Hepatic stellate cell (primary cell): ENCODE measurements at places on chromosomes 2 and 18.

- no peak for DNase-seq
These were observed 34.6 kb upstream of the PAX3 start for GRCh38 chr2:222333397-222333796.

- no peak for DNase-seq
These were observed 51.3 kb downstream of the G6PC2 start for GRCh38 chr2:168952424-168952823.

GRCh38 chr2:54528311-54528955 lies 72.3 kb downstream of the SPTBN1 start:
- no peak for DNase-seq

DNA sequence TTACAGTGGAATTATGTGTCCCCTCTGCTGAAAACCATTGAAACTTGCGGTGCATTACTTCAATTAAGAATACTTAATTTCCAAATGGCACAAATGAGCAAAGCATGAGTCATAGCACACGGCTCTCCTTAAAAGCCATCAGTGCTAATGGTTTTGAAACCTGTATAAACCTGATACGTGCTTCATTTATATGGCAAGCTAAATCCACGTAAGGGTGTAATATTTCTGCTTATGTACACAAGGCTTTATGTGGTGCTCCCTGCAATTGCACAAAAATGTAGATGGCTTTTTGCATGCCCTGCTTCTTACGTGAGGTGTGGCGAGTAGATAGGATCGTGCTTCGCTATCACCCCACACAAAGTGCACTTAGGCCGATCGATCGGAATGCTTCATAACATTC lies 840.9 kb downstream of the GALR1 start:
- DNase-seq = no peak

DNA sequence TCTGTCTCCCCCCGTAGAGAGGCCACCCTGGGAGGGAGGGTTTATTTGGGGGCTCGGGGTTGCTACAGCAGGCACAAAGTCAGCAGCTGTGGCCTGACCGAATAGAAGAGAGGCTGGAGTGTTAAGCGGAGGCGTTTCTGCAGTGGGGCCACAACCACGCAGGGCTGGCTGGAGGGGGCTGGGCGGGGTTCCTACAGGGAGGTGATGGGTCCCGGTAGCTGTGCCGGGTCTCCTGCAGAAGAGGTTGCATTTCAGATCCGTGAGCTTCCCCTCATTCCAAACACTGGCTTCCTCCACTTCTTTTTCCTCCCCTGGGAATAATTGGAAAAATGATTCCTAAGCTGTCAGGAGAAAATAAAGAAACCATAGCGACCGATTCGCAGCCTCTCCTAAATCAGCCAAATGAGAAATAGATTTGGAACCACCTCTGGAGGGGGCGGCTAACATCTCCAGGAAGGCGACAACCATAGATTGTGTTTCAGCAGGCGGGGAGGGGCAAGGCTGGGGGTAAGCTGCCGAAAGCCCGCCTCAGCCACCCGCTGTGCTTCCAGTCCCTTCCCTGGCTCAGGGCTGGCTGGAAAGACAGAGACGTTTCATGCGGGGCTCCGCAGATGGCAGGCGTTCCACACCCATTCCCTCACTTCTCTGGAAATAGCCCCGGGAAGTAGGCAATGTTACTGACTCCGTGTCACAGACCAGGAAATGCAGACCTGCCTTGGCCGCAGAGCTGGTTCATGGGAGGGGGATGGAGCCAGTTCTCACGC lies 85.6 kb upstream of the TAF1B start:
- DNase-seq = peak; percentile 50

DNA sequence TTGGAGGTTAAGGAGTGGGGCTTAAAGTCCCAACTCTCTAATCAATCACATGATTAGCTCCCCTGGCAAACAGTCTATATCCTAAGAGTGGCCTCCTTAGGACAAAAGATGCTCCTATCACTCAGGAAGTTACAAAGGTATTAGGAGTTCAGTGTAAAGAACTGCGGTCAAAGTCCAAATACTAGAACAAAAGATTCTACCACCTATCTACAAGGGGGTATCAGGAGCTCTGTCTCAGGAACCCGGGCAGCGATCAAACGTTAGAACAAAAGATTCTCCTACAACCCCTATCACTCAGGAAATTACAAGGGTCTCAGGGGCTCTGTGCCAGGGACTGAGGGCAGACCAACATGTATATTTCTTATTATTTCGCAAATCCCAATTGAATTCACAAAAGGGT lies 58.0 kb downstream of the DTNB start:
- DNase-seq = no peak

GRCh38 chr2:189379731-189380261 lies 61.5 kb upstream of the WDR75 start:
- no peak for DNase-seq

DNA sequence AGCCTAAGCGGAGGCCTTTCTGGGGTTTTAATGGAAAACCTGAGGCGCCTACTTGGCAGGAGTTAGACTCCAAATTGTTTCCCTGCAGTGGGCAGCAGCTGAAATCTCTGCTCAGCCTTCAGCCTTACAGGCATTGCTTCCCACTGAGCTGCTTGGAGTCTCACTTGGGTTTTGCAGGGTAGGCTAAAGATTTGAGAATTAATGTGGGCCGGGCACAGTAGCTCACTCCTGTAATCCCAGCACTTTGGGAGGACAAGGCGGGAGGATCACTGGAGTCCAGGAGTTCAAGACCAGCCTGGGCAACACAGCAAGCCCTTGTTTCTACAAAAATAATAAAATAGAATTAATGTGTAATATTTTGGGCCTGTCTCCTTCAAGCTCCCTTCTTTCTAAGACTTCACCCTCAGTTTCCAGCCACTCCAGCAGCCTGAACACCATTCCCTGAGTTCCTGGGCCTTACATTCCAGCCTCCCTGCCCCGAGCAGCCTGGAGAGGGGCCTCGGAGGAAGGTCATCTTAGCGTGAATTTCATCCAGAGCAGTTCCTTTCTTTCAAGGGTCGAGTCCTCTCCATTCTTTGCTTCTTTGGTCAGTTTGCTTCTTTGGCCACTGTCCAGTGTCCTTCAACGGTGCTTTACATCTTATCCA lies 9.1 kb upstream of the RAB17 start:
- DNase-seq = no peak

- no peak for DNase-seq
These were observed 8.1 kb downstream of the COLEC12 start for GRCh38 chr18:492451-492850.

- no peak for DNase-seq
These were observed 6.4 kb upstream of the PSMD1 start for GRCh38 chr2:231050018-231050901.

GRCh38 chr2:206217743-206218142 lies 56.7 kb upstream of the ZDBF2 start:
- DNase-seq = no peak

DNA sequence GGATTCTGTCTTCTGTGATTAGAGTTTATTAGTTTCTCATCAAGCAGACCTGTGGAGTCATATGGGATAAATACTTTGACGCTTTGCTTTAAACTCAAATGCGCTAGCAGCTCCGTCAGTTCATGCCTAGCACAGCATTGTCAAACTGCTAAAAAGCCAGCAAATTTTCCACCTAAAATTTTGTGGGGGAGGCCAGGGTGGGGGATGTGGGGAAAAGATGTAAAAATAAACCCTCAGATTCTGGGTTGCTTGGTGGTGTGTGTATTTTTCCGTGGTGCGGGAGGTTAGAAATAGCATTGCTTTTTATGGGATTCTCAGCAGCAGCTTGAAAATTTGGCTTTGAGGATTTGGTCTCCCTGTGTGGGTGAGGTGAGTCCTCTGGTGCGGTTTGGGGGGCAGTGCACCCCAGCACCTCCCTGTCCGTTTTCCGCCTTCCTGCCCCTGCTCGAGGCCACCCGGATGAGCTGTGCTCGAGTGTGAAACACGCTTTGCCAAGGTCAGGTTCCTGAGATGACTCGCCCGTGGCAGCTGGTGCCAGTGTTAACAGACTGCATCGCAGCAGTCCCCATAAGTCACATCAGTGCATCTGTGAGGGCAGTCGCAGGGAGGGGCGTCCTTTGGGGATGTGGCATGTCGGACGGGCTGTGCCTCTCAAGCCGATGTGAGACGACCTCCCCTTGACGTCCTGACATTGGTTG lies 65.9 kb downstream of the LDLRAD4 start:
- no peak for DNase-seq

GRCh38 chr2:55239656-55240222 lies 7.3 kb downstream of the RPS27A start:
- DNase-seq = no peak

DNA sequence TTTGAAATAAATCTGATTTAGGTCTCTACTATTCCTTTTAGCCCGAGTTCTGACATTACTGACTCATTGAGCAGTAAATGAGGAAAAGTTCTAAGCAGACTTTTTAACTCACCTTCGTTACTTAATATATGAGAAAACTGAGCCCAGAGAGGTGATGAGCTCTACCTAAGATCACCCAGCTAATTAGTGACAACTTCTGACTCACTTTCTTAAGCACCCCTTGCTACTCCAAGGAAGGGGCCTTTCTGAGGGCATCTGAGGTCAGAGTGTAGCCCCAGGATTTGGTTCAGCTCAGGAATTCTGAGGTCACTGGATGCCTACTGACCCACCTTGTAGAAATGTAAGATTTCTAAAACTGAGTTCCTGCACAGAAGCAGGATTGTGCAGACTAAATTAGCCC lies 102.2 kb upstream of the FZD5 start:
- no peak for DNase-seq

DNA sequence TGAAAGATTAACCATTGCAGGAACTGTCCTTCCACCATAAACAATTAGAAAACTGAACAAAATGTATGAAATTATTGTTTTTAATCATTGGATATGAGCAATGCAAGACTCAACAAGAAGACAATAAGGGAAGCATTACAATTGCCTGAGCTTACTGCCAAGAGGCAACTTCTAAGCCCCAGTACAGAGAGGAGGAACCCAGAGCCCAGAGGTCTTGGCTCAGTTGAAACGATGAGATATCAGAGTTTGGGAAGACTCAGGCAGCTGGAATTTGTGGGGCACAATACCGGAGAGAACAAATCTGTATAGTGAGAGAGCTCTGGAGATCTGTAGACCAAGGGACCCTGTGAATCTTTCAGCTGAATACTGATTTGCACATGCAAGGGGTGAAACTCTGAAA lies 80.6 kb upstream of the ZFP36L2 start:
- no peak for DNase-seq

DNA sequence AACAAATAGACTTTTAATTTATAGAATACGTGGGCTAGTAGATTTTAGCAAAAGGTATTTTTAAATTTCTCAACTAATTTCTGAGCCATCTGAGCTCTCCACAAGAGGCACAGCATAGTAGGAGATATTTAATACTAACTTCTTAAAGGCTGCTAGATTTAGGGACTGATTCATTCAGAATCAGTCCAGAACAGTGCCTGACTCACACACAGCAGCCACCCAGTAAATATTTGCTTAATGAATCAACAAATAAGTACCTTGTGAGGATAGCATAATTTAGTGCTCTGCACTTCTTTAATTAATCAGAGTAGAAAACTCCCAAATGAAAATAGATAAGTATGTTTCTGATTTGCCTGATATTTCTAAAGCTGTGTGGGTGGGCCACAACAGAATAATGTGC lies 35.6 kb upstream of the SYT4 start:
- no peak for DNase-seq

DNA sequence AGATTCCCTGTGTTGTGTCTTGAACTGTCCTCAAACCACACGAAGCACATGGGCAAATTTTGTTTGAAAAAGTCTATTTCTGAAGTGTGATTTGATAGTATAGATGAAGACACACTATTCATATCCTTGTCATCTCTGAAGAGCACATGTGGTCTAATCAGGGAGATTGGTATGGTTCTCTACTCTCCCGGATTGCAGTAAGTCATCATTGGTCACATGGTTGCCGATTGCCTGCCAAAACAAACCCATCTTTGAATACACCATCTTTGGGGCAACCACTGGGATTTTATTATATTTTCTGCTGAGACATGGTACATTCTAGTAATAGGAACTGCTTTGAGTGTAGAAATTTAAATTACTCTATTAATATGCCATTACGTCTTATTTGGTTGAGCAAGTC lies 186.9 kb downstream of the MYO1B start:
- DNase-seq = no peak

- DNase-seq = no peak
These were observed 7.9 kb downstream of the SLC3A1 start for GRCh38 chr2:44283116-44283666.

- DNase-seq = no peak
These were observed 623.8 kb upstream of the NXPH2 start for GRCh38 chr2:139403948-139404347.

DNA sequence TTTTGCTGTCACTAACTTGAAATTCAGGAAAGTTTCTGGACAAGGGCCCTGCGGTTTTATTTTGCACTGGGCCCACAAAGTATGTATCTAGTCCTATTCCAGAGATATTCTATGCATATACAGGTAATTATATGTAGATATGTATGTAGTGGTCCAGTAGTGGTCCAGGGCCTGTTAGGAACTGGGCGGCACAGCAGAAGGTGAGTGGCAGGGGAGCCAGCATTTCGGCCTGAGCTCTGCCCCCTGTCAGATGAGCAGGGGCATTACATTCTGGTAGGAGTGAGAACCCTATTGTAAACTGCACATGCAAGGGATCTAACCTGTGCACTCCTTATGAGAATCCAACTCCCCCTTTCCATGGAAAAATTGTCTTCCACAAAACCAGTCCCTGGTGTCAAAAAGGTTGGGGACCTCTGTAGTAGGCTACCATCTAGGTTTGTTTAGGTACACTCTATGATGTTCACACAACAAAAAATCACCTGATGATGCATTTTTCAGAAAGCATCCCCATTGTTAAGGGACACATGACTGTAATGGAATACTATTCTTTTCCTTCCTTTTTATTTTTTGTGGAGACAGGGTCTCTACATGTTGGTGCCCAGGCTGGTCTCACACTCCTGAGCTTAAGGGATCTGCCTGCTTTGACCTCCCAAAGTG lies 2.8 kb upstream of the PPP4R3B start:
- DNase-seq = no peak

DNA sequence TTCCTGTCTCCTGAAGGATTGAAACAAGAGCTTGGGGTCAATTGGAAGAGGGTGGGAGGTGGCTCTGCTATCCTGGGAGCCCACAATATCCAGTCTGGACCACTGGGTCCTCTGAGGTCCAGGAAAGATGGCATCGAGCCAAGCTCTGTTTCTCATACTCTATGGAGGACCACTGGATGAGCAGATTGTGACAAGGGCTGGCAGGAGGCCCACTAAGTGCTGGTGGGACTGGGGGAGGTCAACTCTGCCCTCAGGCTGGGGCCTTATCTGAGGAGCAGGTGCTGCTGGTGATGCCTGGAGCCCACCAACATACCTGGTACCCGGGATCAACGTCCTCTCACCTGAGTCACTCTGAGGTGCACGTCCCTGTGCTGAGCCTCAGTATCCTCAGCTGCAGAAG lies 142.4 kb downstream of the NDUFA10 start:
- DNase-seq = no peak

DNA sequence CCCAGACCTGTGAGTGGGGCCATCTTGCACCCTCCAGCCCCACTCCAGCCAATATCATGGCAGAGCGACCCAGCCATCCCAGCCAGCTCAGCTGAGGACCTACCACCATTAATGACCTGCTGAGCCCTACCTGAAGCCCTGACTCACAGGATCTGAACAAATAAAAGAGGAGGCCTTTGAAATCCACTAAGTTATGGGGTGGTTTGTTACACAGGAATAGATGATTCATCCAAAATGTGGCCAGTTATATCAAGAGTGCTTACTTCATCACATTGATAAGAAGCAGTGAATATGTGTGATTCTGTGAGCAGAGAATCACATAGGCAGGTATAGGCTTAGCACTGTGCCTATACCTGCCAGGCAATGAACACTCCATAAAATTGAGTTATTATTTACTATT lies 34.7 kb upstream of the FAM124B start:
- no peak for DNase-seq
